Activated CD4-positive, alpha-beta T cell treated with anti-CD3 and anti-CD28 coated beads, Interleukin-2, amount 10 ng/mL, durations not matched to agents 24 days and 14 days (primary cell): ENCODE measurements at places on chromosomes 1 and 21. TPM values are rescaled to one million over a fixed set of nuclear protein-coding genes. Genes with fewer than 3 reads are reported as not detected.
A peak's percentile ranks its signal among the peaks of the same experiment; 100 is the strongest.

Gene VHLL
- total RNA-seq, result 0.54 and 1.0 TPM in 2 replicates

Gene AZIN2
- 1.3 and 1.4 TPM in 2 replicates for total RNA-seq

GRCh38 chr1:169484683-169485430 is 887 bp downstream of the SLC19A2 start:
- DNase-seq, result no peak
- H3K4me3 ChIP-seq, result peak overlapping the region; percentile 98
- H3K4me1 ChIP-seq, result peaks cover 50% of the 10 kb centered on the region
- peak overlapping the region; percentile 94 for H3K27ac ChIP-seq
- peaks cover 8% of the 10 kb centered on the region for H3K36me3 ChIP-seq

GRCh38 chr1:243513726-243514491 is 258.1 kb downstream of the SDCCAG8 start:
- peaks cover 20% of the 10 kb centered on the region for H3K36me3 ChIP-seq
- no peaks in the 10 kb centered on the region for H3K27me3 ChIP-seq
- H3K4me1 ChIP-seq, result peaks cover 8% of the 10 kb centered on the region
- H3K4me3 ChIP-seq, result no peak overlapping the region
- no peak overlapping the region for H3K27ac ChIP-seq

- no peaks in the 10 kb centered on the region for H3K36me3 ChIP-seq
- H3K27ac ChIP-seq, result no peak overlapping the region
- DNase-seq, result no peak
- H3K4me3 ChIP-seq, result no peak overlapping the region
Measured at GRCh38 chr21:25409978-25410377, 197.3 kb downstream of the MRPL39 start.

DNA sequence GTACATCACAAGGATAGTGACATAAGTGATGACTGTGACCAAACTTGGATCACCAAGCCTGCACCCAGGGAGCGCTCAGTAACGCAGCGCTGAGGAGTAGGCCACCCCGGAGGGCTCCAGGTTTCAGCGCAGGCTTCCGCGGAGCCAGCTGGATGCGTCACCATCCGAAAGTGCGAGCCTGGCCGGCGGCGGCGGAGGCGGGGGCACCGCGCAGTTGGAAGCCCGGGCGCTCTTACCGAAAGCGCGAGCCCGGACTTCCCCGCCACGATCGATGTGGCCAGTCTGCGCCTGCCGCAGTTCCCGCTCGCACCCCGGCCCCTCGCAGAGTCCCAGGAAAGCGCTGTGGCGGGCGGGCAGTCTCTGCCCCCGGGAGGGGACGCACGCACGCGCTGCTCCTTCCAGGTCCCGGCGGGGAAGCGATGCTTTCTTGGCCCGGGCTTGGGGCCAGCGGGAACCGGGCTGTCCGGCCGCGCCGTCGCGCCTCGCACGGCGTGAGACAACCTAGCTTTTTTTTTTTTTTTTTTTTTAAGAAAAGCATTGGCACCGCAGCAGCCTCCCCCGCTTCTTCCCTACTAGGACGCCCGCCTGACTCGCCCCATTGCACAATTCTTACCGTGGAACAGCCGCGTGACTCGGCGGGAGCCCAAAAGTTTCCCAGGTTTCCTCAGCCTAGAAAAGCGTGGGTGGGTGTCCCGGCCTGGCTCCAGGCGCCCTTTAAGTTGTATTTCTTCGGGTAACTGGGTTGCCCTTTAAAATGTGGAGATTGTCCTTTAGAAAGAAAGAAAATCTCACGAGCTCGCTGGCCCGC is 36.4 kb upstream of the JAK1 start:
- peak; percentile 90 for DNase-seq
- peaks cover 2% of the 10 kb centered on the region for H3K36me3 ChIP-seq
- H3K27ac ChIP-seq, result peak overlapping the region; percentile 43
- H3K4me1 ChIP-seq, result peaks cover 23% of the 10 kb centered on the region

GRCh38 chr21:32043458-32043857 is 170.6 kb downstream of the HUNK start:
- H3K36me3 ChIP-seq, result no peaks in the 10 kb centered on the region
- no peak for DNase-seq
- H3K27ac ChIP-seq, result no peak overlapping the region
- H3K27me3 ChIP-seq, result no peaks in the 10 kb centered on the region
- no peaks in the 10 kb centered on the region for H3K4me1 ChIP-seq
- no peak overlapping the region for H3K4me3 ChIP-seq

- H3K27ac ChIP-seq, result no peak overlapping the region
- no peaks in the 10 kb centered on the region for H3K36me3 ChIP-seq
- no peak overlapping the region for H3K4me3 ChIP-seq
- DNase-seq, result no peak
- H3K4me1 ChIP-seq, result no peaks in the 10 kb centered on the region
Measured at GRCh38 chr1:204154568-204155255, 2.9 kb upstream of the ETNK2 start.

GRCh38 chr1:216596281-216596862 is 126.9 kb downstream of the ESRRG start:
- no peak overlapping the region for H3K27ac ChIP-seq
- peaks cover 3% of the 10 kb centered on the region for H3K4me1 ChIP-seq
- H3K4me3 ChIP-seq, result no peak overlapping the region
- no peak for DNase-seq

DNA sequence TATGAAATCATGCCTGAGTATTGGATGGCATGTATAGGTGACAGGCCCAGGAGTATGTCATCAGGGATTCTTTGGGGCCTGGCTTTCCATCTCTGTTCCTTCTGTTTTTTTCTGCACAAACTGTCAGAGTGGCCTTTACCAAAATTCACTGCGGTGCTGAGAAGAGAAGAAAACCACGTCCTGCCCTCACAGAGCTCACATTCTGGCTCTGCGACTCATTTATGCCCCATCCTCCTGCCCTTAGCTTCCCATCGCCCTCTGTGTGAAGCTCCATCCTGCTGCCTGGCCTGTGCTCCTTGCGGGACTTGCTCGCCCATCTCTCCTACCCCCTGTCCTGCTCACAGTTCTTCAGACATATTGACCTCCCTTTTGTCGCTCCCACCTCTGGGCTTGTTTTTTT is 73.4 kb downstream of the HUNK start:
- H3K4me1 ChIP-seq, result no peaks in the 10 kb centered on the region
- no peak overlapping the region for H3K4me3 ChIP-seq
- no peak overlapping the region for H3K27ac ChIP-seq
- H3K27me3 ChIP-seq, result no peaks in the 10 kb centered on the region
- no peak for DNase-seq
- H3K36me3 ChIP-seq, result no peaks in the 10 kb centered on the region

DNA sequence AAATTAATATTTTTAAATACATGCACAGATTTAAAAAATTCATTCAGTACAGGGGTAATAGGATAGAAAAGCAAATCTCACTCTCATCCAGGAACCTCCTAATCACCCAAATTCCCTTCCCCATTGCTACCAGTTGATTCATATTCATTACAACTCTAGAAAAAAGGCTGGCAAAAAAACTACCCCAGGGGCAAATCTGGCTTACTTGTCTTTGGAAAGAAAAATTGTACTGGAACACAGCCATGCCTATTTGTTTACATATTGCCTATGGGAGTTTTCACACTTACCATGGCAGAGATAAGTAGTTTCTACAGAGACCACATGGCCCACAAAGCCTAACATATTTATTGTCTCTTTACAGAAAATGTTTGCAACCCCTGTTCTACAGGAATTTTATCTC is 8.9 kb upstream of the RBM34 start:
- no peak overlapping the region for H3K27ac ChIP-seq
- H3K27me3 ChIP-seq, result no peaks in the 10 kb centered on the region
- no peak for DNase-seq
- H3K36me3 ChIP-seq, result peaks cover 44% of the 10 kb centered on the region
- no peaks in the 10 kb centered on the region for H3K4me1 ChIP-seq
- no peak overlapping the region for H3K4me3 ChIP-seq

- H3K36me3 ChIP-seq, result no peaks in the 10 kb centered on the region
- H3K27ac ChIP-seq, result no peak overlapping the region
- no peaks in the 10 kb centered on the region for H3K4me1 ChIP-seq
- no peak for DNase-seq
Measured at GRCh38 chr1:203426366-203426765, 49.2 kb upstream of the PRELP start.

- no peaks in the 10 kb centered on the region for H3K36me3 ChIP-seq
- no peak for DNase-seq
- no peak overlapping the region for H3K4me3 ChIP-seq
- no peaks in the 10 kb centered on the region for H3K4me1 ChIP-seq
- peaks cover 3% of the 10 kb centered on the region for H3K27me3 ChIP-seq
- no peak overlapping the region for H3K27ac ChIP-seq
Measured at GRCh38 chr1:74641161-74641560, 32.4 kb downstream of the ERICH3 start.

DNA sequence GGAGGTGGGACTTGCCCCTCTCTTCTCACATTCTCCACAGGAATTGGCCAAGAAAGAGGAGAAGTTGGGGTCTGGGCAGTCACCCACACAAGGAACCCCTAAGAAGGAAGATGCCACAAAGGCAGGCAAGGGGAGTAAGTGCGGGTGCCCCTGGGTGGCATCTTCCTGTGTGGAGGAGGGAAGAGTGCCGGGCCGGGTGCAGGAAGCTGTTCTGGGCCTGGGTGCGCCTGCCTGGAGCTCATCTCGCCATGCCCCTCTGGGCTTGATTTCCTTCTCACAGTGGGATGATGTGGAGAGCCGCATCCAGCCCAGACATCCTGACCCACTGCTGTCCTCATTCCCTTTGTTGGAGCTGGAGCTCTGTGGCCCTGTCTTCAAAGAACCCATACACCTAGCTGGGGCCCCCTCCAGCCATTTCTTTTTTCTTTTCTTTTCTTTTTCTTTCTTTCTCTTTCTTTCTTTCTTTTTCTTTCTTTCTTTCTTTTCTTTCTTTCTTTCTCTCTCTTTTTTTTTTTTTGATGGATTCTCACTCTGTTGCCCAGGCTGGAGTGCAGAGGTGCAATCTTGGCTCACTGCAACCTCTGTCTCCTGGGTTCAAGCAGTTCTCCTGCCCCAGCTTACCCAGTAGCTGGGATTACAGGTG is 9.3 kb downstream of the LRRC71 start:
- H3K27me3 ChIP-seq, result peaks cover 62% of the 10 kb centered on the region
- no peak overlapping the region for H3K4me3 ChIP-seq
- H3K4me1 ChIP-seq, result peaks cover 21% of the 10 kb centered on the region
- no peak overlapping the region for H3K27ac ChIP-seq
- no peaks in the 10 kb centered on the region for H3K36me3 ChIP-seq
